ENCODE measurements at places on chromosomes 4 and X.

DNA sequence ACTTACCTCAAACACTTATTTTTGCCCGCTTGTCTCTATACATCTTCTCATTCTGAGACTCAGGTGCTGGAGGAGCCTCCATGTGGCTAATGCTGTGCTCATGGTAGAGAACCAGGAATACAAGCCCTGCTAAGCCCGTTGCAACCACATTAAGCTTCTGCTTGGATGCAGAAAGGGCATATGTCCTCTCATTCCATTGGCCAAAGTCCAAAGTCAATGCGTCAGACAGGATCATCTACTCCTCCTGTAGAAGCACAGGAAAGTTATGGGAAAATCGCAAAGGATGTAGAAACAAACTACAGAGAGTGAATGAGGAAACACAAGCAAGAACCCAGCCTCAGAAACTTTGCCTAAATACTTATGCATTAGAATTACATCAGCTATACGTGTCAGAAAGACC, 124.5 kb upstream of the AGA start:
- DNase-seq, result no peak

- no peak for DNase-seq
Observed at GRCh38 chrX:20204351-20204750, 62.4 kb downstream of the RPS6KA3 start.

DNA sequence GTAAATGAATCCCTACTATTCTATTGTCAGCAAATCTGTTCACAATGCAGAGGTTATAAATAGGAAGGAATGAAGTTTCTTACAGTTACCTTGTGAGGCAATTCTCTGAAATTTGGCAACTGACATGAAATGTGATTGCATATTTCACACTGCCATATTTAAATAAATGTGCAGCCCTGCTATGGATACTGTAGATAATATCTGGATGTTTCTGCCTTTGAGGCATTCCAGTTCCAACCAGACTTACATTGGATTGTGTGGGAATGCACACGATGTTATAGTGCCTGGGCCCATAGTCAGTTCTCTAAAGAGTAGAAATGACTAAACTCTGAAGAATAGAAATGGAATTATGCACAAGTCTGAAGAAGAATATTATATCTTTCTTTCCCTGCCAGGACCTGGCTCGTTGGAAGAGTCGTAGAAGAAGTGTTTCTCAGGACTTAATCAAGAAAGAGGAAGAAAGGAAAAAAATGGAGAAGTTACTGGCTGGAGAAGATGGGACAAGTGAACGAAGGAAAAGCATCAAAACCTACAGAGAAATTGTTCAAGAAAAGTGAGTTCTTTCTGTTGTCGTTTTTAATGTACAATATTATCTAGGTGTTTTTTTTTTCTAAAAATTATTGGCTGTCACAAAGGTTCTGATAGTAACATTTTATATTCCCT, 102.7 kb downstream of the PHOX2B start:
- DNase-seq, result no peak

DNA sequence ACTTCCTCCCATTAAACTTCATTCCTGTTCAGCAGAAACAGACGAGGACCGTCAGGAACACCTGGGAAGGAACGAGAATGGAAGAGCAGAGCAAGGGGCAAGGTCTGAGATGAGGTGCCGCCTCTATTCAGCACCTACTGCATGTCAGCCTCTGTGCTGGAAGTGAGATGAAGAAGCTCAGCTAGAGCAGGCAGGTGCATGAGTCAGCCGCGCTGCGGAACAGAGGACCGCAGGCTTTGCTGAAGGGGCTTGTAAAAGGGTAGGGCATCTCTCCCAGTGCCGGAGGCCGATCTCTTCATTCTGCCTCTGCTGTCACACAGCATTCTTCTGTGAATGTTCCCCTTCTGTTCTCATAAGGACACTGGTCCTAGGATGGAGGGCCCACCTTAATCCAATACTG, 6.1 kb upstream of the ABLIM2 start:
- DNase-seq, result no peak

- no peak for DNase-seq
Observed at GRCh38 chr4:87835743-87836142, 3.0 kb downstream of the MEPE start.

GRCh38 chr4:12707381-12708175, 776.6 kb downstream of the RAB28 start:
- DNase-seq, result no peak

DNA sequence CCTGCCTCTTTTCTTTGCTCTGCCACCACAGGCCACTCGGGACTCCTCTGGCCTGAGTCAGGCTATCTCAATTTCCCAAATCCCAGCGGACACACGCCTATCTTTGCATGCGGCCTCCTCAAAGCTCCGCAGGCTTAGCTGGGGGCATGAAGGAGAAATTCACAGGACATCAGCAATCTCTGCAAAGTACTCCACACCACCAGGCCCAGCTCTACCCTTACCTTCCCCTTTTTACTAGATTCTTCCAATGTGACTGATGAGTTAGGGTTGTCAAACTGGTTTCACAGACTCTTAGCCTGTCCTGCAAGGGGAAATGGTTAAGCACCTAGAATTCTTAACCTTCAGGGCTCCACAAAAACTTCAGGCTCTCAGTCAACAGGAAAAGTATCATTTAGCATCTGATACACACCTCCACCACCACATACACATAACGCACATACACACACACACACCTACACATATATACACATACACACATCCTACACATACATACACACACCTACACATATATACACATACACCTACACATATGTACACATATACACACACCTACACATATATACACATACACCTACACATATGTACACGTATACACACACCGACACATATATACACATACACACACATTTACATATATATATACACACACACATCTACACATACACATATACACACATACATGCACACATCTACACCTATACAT, 349.1 kb downstream of the ANK2 start:
- DNase-seq, result no peak

- DNase-seq, result peak; percentile 26
Observed at GRCh38 chr4:174461466-174462106, 60.7 kb downstream of the HPGD start.

DNA sequence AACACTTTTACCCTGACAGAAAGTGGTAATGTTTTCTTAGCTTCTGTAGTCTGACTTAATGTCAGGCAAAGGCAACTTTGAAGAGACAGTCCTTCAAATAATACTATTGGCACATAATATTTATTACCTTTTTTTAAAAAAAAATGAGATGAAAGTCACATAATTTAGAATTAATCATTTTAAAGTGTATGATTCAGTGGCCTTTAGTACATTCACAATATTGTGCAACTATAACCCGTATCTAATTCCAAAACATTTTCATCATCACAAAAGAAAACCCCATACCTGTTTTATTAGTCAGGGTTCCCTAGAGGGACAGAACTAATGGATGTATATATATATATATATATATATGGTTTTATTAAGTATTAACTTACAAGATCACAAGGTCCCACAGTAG, 94.8 kb upstream of the TEX13A start:
- peak; percentile 48 for DNase-seq

DNA sequence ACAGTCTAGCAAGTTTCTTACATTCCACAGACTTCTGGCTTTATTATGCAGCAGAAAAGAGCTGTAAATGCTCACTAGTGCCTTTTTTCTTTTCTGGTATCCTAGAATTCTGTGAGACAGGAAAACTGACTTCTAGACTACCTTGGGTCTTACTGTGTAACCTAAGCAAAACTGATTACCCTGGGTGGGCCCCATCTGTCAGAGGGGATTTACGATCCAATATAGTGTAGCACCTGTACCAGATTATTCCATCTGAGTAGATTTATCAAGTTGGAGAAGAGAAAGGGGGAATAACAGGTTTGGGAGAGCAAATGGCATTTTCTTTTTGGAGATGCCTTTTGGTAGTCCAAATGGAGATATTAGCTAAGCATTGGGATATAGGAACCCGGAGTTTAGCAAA, 46.7 kb downstream of the FSTL5 start:
- no peak for DNase-seq

- DNase-seq, result no peak
Observed at GRCh38 chr4:167492007-167492406, 257.7 kb upstream of the SPOCK3 start.

DNA sequence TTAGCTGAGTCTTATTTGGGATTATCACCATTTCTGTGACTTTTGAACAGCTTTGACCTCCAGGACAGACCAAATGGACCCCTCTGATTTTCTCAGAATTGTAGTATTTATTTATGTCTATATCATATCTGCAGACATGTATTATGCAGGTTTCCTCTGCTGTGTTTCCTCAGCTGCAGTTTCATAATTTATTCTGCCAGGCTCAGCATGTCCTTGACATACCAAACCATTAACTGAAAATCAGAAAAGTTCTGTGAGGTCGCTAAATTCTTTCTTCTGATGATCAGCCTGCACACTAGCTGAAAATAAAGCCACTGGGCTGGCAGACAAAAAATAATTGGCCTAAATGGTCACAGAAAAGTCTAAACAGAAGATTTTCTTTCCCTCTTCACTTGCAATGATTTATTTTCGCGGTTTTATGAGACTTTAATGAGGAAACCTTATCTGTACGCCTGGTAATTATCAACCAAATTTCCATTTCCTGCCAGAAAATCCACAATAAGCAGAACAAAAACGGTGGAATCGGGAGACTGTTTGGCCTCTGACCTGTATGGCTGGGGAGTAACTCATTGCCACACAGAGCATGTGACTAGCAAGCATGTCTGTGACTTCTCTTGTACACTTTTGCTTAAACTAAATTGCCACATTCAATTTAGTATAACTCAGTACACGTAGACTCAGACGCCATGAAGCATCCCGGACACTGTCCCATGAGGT, 150.9 kb downstream of the ENPP6 start:
- no peak for DNase-seq

DNA sequence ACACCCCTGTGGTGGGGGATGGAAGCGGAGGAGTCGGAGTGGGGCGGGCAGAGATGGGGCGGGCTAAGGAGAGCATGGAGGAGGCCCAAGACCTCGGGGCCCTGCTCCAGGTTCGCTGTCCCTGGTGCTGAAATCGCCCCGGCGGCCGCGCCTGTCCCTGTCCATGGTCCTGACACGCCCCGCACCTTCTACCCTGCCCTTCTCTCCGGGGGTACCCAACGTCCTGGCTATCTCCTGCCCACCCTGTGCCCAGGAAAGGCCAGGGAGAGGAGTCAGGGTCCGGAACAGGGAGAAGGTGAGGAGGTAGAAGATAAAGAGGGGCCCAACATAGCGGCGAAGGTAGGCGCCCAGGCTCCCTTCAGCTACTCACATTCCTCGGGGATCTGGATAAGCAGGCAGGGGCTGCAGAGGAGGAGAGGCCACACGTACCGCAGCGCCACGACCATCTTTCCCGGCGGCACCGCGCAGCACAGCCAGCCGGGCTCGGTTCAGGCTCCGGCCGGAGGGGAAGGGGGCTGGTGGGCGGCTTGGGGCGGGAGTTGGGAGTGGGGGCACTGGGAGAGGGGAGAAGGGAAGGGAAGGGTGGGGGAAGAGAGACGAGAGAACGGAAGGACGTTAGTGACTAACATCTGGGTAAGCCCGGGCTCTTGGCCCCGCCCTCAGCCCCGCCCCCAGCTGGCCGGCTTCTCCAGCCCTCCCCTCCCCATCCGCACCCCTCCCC, 10.4 kb downstream of the L1CAM start:
- DNase-seq, result peak; percentile 42

- DNase-seq, result no peak
Observed at GRCh38 chr4:70743731-70744130, 22.0 kb downstream of the RUFY3 start.

DNA sequence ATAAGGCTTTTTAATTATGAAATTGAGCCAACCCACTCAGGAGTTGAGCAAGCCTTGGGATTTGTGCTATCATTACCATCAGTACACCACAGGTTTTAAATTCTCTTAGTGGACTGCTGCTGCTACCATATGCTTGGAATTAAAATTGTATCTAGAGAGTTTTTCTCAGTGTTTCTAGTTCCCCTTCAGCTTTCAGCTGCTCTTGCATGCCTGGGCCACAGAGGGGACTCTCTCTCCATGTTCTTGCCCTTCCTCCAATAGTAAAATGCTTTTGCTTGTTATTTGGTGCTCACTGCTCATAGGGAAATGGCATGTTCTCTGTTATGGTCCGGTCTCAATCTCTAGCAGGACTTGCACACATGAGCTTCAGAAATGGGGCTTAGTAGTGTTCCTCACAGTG, 101.9 kb downstream of the IGSF1 start:
- no peak for DNase-seq

DNA sequence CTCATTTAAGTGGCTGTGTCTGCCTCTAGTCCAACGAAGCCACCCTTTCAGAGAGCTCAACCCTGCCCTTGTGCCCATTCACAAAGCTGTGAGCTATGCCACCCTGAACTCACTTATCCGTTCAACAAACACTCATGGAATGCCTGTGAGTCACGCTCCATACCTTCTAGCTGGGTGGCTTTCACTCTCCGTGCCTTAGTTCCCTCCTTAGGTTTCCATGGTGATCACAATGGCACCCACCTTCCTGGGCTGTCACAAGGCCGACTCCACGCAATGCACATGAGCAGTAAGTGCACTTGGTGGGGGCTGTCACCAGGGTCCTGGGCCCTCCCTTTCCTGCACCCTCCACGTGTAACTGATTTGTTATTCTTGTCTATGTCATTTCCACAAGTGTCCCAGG, 37.2 kb upstream of the PPP2R2C start:
- DNase-seq, result no peak
